ENCODE measurements at places on chromosomes 2 and 18.

GRCh38 chr2:7899923-7900322 is 781.9 kb upstream of the ID2 start:
- no peak for DNase-seq

DNA sequence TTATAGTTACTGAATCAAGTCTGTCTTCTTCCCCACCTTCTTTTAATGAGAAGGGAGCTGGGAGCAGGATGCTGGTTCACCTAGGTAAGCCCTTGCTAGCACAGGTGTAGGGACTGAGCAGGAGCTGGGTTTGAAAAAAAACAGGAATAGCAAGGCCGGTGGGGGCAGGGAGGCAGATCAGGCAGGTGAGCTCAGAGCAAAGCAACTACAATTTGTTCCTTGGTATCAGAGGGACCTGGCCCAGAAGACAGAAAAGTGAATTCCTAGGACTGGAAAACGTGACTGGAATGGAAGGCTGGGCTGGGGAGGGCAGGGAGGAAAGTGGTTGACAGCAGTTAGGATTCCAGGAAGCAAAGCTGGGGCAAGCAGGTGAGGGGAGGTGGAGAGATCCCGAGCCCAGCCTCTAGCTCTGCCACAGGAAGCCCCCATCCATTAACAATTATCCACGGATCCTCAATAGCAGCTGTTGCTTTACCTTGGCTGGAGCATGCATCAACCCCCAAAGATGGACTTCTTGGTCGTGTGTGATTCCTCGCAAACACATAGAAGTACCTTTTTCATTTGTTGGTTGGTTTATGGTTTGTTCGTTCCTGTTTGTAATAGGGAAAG is 118.4 kb downstream of the LNPK start:
- DNase-seq = no peak

DNA sequence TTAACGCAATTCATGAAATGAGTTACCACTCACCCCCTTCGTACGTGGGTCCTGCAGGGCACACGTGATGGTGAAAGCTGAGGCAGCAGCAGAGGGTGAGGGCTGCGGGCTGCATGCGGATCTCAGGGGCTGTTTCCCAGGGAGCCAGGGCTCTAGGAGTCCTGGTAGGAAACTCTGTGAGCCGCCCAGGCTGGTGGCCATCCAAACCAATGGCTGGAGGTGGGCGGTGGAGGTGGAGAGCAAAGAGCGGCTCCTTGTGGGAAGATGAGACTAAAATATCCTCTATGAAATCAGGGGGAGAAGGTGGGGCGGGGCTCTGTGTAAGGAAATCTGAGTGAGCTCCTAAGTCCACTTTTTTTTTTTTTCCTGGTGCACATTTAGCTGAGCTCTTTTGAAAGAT is 120.1 kb upstream of the SLC1A4 start:
- no peak for DNase-seq

GRCh38 chr2:234630801-234631261 is 133.9 kb upstream of the ARL4C start:
- no peak for DNase-seq

DNA sequence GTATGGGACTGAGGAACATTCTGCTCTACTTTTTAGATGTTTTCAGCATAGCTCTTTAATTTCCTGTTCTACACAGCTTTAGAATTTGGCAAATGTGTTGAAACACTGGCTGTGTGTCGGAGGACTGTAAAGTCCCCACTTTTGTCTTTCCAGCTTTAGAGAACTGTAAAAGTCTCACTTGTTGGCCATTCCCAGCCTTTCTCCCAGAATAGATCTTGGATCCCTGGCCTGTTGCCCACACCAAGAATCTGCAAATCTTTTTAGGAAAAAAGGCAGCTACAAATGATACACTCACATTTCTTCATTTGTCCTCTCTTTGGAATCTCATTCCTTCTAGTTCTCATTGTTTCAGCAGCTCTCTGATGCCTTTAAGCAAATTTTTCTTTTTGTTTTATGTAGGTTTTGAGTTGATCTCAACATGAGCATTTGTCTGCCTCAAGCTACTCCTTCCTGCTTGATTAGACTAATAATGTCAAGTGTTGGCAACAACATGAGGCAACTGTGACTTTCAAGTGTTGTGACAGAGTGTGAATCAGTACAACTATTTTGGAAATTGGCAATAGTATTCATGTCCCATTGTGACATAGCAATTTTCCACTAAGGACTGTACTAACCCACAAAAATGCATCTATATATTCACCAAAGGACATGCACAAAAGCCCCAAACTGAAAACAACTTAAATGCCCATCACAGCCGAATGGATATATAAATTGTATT is 610.8 kb downstream of the EPHA4 start:
- no peak for DNase-seq

GRCh38 chr2:25996844-25997243 is 14.5 kb upstream of the KIF3C start:
- no peak for DNase-seq

- no peak for DNase-seq
These were observed 61.1 kb upstream of the ZNG1B start for GRCh38 chr2:113376253-113376912.

- DNase-seq = no peak
These were observed 191.5 kb upstream of the PARD3B start for GRCh38 chr2:204353823-204354222.

GRCh38 chr2:199955007-199955338 is 318 bp downstream of the TYW5 start:
- no peak for DNase-seq

- DNase-seq = no peak
These were observed 67.2 kb downstream of the SMAD4 start for GRCh38 chr18:51097021-51097822.

DNA sequence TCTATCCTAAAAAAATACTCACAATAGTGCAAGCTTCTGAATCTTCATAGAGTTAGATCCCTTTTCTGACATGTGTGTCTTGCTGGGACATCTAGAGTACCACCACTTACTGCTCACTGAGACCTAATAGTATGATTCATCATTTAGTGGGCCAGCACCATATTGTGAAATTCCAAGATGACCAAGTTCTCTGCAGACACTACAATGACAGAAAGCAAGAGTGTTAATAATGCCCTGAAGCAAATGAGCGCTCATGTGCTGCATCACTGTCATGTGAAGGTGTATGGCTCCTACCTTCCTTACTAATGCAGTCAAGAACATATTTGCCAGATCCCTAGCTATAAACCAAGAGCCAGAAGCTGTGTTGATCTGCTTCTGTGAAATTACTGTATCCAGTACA is 606.2 kb upstream of the NXPH2 start:
- no peak for DNase-seq

GRCh38 chr18:27762054-27762453 is 414.9 kb downstream of the CDH2 start:
- DNase-seq = no peak

GRCh38 chr2:119407430-119408220 is 24.0 kb upstream of the TMEM37 start:
- DNase-seq = peak; percentile 36

DNA sequence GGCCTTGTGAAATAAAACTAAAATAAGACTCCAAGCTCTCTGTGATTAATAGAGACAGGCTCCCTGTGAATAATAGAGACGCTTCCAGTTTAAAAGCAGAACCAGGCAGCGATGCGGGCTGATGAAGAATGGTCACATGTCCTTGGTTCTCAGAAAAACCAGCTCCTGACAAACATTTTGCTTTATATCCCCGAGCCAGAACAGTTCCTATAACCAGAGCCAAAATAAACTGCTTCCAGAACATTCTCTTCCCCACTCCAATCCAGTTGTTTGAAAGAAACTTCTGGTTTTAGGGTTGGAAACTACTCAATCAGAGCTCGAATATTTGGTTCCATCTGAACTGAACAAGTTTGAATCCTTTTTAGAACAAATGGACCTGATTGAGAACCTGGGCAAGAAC is 213.7 kb downstream of the TSN start:
- no peak for DNase-seq

DNA sequence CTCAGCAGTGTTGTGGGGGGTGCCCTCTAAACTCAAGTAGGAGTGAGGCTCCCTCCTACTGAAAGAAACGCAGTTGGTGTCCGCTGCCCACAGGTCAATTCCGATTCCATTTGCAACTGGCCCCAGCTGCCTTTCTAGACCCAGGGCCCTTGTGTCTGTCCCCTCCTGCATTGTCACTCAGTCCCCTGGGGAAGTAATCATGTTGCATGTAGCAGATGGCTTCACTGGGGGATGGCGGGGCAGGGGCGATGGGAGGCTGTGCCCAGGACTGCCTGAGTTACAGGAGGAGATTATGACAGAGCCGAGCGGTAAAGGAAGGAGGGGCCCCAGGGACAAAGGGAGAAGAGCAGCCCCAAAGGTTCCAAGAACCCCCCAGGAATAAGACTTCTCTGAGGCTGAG is 62.5 kb upstream of the SH3RF3 start:
- no peak for DNase-seq

DNA sequence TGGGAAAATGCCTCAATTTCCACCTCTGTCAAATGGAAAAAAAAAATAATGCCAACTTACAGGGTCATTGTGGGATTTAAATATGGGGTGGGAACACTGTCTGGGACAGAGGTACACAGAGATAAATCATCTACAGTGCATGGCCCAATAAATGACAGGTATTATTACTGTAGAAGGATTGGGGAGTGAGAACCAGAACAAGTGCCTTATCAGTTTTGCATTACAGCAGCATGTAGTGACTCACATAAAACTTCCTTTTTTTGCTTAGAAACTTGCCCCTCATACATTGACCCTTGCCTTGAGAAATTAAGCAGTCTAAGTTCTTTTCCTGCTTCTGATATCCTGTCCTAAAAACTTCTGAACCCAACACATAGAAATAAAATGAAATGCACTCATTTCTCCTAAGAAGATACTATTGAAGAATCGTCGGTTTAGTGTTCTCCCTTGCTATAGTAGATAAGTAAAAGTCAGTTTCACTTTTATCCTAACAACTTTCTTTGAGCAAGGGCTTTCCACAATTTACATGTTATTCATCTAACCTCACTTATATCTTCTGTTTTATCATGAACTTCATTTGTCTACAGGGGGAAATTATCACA is 121.0 kb upstream of the HAAO start:
- DNase-seq = no peak

DNA sequence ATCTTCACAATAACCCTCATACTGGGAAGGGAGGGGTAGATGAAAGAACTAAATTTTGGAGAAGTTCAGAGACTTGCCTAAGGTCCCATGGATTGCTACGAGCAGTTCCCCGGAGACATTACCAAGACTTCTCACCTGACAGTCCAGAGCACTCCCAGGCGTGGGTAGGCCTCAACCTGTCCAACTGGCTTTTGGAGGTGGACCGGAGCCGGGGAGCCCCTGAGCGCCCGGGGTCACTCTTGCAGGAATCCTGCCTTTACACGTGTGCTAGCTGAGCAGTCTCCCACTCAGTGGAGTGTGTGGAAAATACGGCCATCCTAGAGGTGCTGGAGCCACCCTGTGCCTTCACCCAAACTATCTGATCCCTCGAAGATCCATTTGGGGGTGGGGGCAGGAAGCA is 8.0 kb downstream of the POMC start:
- no peak for DNase-seq

DNA sequence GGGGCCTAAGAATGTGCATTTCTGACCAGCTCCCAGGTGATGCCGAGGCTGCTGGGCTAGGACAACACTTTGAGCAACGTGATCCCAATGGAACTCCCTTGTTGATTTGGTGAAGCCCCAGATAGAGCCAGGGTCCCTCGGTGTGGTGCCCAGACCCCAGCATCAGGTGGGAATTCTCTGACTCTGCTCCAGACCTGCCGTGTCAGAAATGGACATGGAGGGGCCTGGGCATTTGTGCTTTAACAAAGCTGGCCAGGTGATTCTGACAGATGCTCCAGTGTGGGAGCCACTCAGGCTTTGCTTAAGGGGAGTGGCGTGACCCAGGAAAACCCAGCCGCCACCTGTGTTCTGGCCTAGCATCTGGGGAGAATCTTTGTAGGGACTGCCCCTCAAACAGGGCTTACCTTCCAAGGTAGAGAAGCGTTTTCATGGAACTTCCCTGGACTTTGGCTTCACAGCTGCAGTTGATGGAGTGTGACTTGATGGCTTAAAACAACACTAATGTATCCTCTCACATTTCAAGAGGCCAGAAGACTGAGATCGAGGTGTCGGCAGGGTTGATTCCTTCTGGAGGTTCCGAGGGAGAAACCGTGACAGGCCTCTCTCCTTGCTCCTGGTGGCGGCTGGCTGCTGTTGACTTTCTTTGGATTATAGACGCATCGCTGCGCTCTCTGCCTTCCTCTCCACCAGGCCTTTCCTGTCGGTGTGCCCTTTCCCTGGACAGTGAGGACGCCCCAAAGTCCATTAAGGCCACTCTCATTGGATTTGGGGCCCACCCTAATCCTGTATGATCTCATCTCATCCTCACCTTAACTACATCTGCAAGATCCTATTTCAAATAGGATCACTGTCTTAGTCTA is 57.0 kb upstream of the HDAC4 start:
- DNase-seq = no peak

GRCh38 chr2:30147196-30147714 is 448 bp downstream of the YPEL5 start:
- no peak for DNase-seq

GRCh38 chr18:48270929-48271328 is 138.3 kb downstream of the ZBTB7C start:
- no peak for DNase-seq

- DNase-seq = no peak
These were observed 22.6 kb upstream of the CYP1B1 start for GRCh38 chr2:38098421-38099098.
